Naive thymus-derived CD8-positive, alpha-beta T cell (primary cell): ENCODE measurements at places on chromosomes 12 and 14. TPM values are rescaled to one million over a fixed set of nuclear protein-coding genes. Genes with fewer than 3 reads are reported as not detected.

The CLEC4A gene
- total RNA-seq = 1.4 TPM

The AMIGO2 gene
- total RNA-seq = 26.6 TPM

DNA sequence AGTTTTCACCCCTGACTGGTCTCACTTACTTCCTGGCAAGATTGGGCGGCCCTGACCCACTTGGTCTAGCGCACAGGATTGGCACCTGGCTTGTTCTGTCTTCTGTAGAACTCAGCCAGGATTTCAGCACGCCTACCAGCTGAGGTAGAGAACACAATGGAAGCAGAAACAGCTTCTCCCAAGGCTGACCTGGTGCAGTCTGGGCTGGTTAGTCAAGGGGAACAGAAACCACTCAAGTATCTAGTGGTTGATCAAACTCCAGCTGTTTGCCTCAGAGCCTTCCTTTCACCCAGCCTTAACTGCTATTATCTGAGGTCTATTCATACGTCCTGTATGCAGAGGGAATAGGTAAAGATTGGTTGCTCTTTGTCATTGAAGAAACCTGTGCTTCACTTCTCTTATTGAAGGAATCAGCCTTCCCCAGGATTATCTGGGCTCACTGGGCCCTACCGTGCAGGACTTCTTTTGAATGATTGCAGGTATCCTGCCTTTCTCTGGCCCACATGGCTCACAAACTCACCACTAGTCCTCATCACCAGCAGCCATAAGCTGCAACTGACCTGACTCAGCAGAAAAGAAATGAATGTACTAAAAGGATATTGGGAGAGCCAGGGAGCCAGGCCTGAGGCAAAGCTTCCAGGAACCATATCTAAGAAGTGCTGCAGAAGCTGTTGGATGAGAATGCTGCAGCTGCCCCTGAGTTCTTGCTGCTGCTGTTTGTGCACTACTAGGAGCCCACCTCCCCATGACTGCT, 2.5 kb upstream of the PLEKHD1 start:
- peaks cover 3% of the 10 kb centered on the region for H3K4me1 ChIP-seq
- no peak overlapping the region for H3K27ac ChIP-seq

The PRIMA1 gene
- total RNA-seq = not detected

GRCh38 chr12:94074980-94075629, 73.3 kb upstream of the PLXNC1 start:
- no peak overlapping the region for H3K4me3 ChIP-seq
- peaks cover 6% of the 10 kb centered on the region for H3K27me3 ChIP-seq
- no peak for DNase-seq
- H3K36me3 ChIP-seq = no peaks in the 10 kb centered on the region
- no peak overlapping the region for H3K27ac ChIP-seq
- peaks cover 12% of the 10 kb centered on the region for H3K4me1 ChIP-seq

The CCDC198 gene
- not detected for total RNA-seq

GRCh38 chr14:81269100-81269978, 48.6 kb upstream of the GTF2A1 start:
- no peak overlapping the region for H3K4me3 ChIP-seq
- H3K27ac ChIP-seq = no peak overlapping the region
- no peaks in the 10 kb centered on the region for H3K4me1 ChIP-seq
- DNase-seq = peak; percentile 36

- no peak for DNase-seq
- H3K4me3 ChIP-seq = no peak overlapping the region
- H3K4me1 ChIP-seq = no peaks in the 10 kb centered on the region
Observed at GRCh38 chr12:127660961-127661360, 606.0 kb upstream of the TMEM132C start.

- H3K27ac ChIP-seq = peak overlapping the region; percentile 24
- DNase-seq = no peak
- peaks cover 16% of the 10 kb centered on the region for H3K4me1 ChIP-seq
- no peak overlapping the region for H3K4me3 ChIP-seq
Observed at GRCh38 chr14:102690509-102691286, 86.6 kb upstream of the TRAF3 start.

GRCh38 chr12:88553941-88554658, 26.2 kb downstream of the KITLG start:
- no peak overlapping the region for H3K27ac ChIP-seq
- H3K4me1 ChIP-seq = no peaks in the 10 kb centered on the region
- no peak overlapping the region for H3K4me3 ChIP-seq
- DNase-seq = no peak
- H3K36me3 ChIP-seq = no peaks in the 10 kb centered on the region

DNA sequence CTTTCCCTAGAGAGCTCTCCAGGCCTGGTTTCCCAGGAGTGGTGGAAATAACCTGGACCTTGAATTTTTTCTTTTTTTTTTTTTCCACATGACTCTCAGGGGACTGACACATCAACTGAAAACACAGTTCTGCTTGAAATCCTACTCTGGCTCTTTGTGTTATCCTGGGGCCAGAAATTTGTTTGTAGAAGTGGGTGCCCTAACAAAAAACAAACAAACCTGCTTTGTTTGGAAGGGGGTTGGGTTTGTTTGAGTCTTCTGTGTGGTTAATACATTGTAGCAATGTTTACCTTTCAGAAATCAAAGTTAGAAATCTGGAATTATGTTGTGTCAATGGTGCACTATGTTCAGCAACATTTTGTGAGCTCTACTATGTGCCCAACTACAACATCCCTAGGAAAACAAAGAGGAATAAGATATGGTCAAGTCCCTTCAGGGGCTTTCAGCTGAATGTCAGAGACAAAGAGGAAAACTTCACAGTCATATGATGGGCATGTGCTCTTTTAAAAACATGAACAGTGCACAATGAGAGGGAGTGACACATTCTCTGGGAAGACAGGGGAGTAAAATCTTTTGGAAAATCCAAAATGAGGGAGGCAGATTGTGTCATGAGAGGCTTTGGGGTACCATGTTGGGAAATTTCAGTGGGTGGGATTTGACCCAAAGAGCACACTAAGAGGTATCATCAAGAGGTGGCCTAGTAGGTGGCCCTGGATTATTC, 1.5 kb upstream of the IGF1 start:
- no peak overlapping the region for H3K27ac ChIP-seq
- no peak for DNase-seq
- no peaks in the 10 kb centered on the region for H3K36me3 ChIP-seq
- H3K4me3 ChIP-seq = no peak overlapping the region
- peaks cover 3% of the 10 kb centered on the region for H3K27me3 ChIP-seq

- peaks cover 6% of the 10 kb centered on the region for H3K36me3 ChIP-seq
- peaks cover 45% of the 10 kb centered on the region for H3K4me1 ChIP-seq
- H3K27me3 ChIP-seq = no peaks in the 10 kb centered on the region
- DNase-seq = no peak
- H3K27ac ChIP-seq = peak overlapping the region; percentile 99
Observed at GRCh38 chr12:388012-388411, 1.1 kb downstream of the KDM5A start.

The ITGA7 gene
- total RNA-seq = 5.2 TPM

DNA sequence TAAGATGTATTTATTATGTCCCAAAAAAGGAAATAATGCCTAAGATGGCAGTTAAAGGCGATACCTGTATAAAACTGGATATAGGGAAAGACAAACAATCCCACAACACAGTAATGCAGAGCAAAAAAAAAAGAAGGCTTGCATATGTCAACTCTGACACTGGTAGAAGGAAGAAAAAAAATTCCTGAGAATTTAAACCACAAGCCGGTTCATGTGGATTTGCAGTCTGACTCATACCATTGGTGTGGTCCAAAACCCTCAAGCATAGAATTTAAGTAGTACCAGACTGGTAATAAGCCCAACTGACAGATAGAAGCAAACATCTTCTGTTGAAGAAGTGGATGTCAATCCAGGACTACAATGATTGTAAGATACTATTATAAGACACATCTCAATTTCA, 7.2 kb downstream of the DNAI7 start:
- no peak overlapping the region for H3K4me3 ChIP-seq
- H3K36me3 ChIP-seq = no peaks in the 10 kb centered on the region
- H3K27me3 ChIP-seq = no peaks in the 10 kb centered on the region
- H3K4me1 ChIP-seq = peaks cover 14% of the 10 kb centered on the region
- no peak overlapping the region for H3K27ac ChIP-seq
